ENCODE measurements at places on chromosomes 1 and 21. TPM values are rescaled to one million over a fixed set of nuclear protein-coding genes. Genes with fewer than 3 reads are reported as not detected.

DNA sequence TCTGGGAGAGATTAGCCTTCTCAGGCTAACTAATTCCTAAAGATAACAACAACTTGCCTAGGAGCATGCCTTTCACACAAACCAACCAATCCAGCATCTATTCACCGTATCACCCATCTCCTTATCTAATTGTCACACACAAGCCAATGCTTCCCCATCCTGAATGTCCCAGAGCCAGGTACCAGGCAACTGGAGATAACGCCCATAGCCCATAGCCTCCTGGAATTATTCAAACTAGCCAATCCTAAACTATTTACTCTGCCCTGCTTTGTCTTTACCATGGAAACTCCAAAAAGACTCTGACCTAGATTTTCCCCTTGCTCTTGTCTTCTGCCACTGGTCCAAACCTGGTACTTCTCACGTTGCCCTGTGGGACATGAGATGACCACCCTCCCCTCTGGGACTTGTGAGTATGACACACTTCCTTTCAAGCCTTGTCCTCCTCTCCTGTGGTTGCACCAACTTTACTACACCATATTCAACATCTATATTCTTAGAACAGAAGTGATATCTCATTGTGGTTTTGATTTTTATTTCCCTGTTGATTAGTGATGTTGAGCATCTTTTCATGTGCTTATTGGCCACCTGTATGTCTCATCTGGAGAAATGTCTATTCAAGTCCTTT lies 8.8 kb upstream of the ATG4C start:
- H3K36me3 ChIP-seq: no peaks in the 10 kb centered on the region
- DNase-seq: no peak
- H3K27ac ChIP-seq: no peak overlapping the region
- H3K27me3 ChIP-seq: no peaks in the 10 kb centered on the region
- H3K4me3 ChIP-seq: no peak overlapping the region

DNA sequence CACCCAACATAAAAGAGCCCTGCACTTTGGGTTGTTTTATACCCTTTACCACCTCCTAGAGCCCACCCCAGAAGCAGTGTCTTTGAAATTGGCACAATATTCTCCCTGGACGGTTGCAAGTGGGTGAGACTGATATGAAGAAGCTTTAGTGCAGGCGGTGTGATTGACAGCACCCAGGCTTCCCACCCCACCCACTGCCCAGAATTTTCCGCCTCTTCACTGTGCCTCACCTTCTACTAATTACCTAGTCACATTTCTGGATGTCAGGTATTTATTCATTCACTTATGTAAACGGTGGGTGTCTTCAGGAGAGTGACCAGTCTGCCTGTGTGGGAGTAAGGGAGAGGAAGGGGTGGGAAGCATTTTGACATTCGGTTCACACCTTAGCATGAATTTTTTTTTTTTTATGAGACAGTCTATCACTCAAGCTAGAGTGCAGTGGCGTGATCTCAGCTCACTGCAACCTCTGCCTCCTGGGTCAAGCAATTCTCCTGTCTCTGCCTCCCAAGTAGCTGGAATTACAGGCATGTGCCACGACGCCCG lies 1.7 kb upstream of the FAM89A start:
- no peak overlapping the region for H3K27ac ChIP-seq
- no peak for DNase-seq
- no peaks in the 10 kb centered on the region for H3K36me3 ChIP-seq
- peaks cover 25% of the 10 kb centered on the region for H3K4me1 ChIP-seq

- H3K36me3 ChIP-seq: no peaks in the 10 kb centered on the region
- H3K27ac ChIP-seq: no peak overlapping the region
- H3K27me3 ChIP-seq: no peaks in the 10 kb centered on the region
- DNase-seq: no peak
- H3K4me1 ChIP-seq: no peaks in the 10 kb centered on the region
Measured at GRCh38 chr1:30730346-30731108, 7.1 kb upstream of the MATN1 start.

The ZZZ3 gene
- 67.5 TPM for total RNA-seq

The TMEM240 gene
- 18.9 TPM for total RNA-seq

All from sigmoid colon (tissue), 7 donors.